ENCODE measurements at places on chromosomes 3 and 15.

- DNase-seq, result no peak
Measured at GRCh38 chr3:169809230-169809795, 3.4 kb upstream of the LRRIQ4 start.

- DNase-seq, result no peak
Measured at GRCh38 chr3:139128803-139129202, 84.1 kb upstream of the PRR23C start.

DNA sequence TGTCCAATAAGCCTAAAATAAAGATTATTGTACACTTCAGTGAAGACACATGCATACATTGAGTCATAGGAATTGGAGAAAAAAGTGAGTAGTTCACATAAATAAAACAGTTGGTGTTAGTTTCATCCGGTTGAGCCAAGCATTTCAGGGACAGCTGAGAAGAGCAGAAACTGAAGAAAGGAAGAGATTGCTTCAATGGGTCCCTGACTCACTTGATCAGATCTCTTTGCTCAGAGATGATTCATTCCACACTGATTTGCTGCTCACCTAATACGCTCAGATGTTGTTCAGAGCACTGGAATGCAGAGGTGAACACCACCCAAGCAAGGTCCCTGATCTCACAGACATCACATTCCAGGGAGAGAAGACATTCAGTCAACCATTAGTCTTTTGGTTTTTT, 93.7 kb downstream of the RAD18 start:
- no peak for DNase-seq

GRCh38 chr15:57156210-57156884, 220.0 kb upstream of the CGNL1 start:
- no peak for DNase-seq

- DNase-seq, result no peak
Measured at GRCh38 chr15:72331021-72331420, 11.1 kb upstream of the CELF6 start.

GRCh38 chr3:121821421-121822199, 13.2 kb downstream of the IQCB1 start:
- no peak for DNase-seq

- no peak for DNase-seq
Measured at GRCh38 chr3:168585544-168585943, 489.8 kb upstream of the GOLIM4 start.

DNA sequence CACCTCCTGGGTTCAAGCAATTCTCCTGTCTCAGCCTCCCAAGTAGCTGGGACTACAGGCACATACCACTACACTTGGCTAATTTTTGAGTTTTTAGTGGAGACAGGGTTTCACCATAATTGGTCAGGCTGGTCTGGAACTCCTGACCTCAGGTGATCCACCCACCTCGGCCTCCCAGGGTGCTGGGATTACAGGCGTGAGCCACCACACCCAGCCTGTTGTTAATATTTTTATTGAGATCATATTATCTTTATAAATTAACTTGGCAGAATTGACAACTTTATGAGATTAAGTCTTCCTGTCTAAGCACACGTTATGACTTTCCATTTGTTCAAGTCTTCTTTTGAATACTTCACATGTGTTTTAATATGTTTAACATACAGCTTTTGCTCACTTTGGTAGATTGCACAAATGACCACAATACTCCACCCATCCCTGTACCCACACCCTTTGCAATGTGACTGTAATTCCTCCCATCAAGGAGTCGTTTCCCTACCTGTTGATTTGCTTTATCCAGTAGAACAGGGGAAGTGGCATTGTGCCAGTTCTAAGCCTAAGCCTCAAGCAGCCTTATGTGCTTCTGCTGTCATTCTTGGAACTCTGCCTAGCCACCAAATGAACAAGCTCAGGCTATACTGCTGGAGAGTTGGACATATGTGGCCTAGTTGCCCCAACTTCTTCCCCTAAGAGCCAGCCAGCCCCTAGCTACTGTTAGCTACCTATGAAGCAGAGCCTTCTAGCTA, 8.2 kb downstream of the XYLB start:
- DNase-seq, result no peak

DNA sequence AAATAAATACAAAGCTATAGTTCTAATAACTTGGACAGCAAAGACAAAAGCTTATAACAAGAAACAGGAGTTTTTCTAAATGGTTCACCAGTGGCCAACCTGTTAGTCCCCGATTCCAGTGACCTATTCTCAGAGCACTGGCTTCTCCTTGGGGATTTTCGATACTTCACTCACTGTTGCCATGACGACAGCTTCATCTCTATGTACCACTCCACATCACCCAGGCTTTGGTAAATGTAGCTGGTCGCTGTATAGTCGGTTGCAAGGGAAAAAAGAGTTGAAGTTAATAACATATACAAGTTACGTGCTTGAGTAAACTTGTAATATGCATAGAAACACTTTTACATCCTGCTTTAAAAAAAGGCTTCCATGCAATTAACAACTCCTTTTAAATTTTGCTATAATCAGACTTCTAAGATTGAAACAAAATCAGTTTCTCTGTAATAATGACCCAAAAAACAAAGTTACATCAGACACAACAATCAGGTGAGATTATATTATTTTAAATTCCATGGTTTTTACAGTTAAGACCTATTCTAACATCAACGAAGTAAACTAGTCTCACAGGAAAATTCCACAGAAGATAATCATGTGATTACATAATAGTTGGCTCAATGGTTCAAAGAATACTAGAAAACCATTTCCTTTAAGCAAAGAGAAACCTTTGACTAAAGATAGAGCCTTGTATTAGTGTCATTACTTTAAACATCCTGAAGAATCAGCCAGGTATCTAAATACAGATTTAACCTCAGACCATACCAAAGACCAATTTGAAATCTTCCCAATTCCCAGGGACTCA, 2.9 kb downstream of the CCNL1 start:
- DNase-seq, result no peak

DNA sequence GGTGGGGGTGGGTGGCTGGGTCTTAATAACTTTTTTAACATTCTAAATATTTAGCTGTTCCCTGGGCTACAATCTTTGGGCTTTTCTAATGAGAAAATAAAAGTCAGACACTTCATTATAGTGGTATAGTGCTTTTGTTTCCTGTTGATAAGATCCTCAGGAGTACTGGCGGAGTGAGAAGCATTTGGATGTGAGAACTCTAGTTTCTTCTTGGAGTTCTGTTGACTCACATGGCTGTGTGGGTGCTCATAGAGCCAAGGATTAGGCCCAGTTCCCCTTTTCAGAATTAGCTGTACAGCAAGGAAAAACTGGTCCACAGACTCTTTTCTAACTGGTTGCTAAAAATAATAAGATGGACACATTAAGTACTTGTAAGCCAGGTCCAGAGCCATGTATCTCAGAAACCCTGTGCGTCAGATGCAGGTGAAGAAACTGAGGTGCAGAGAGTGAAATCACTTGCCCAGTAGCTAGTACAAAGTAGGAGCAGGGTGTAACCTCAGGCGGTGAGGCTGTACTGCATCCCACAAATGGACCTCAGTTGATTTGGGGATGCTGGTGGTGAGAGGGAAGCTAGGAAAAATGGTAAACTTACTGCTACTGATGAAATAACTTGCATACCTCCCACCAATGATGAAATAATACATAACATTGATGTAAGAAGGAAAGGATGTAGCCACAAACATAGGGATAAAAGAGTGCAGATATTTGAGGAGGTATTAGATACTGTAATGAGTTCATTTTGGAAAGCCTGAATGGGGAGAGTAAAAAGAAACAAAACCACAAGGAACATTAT, 2.3 kb downstream of the ITPR1 start:
- DNase-seq, result no peak

DNA sequence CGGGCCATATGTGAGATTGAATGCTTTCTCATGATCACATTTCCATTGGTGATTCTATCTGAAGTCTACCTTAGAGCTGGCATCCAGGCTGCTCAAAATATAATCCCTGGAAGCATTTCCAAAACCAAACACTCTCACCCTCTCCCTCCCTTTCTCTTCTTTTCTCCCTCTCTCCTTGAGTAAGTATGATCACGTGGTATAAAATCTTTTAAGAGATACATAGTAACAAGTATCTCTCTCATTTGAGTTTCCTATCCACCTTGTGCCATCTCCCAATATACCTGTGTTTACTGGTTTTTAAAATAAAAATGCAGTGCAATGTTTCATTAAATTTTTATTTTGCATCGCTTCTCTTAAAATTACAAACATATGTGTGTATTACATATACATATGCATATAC, 350.9 kb upstream of the KCNH8 start:
- no peak for DNase-seq

GRCh38 chr3:37545479-37545878, 316.2 kb upstream of the CTDSPL start:
- no peak for DNase-seq

GRCh38 chr3:138845181-138845601, 10.5 kb upstream of the PIK3CB start:
- no peak for DNase-seq

- DNase-seq, result no peak
Measured at GRCh38 chr3:187292181-187292580, 644 bp upstream of the MASP1 start.

- no peak for DNase-seq
Measured at GRCh38 chr15:84983711-84984110, 2.1 kb downstream of the PDE8A start.

GRCh38 chr15:69957175-69957574, 140.5 kb downstream of the TLE3 start:
- DNase-seq, result no peak

- no peak for DNase-seq
Measured at GRCh38 chr3:164364111-164364510, 714.2 kb downstream of the SI start.

DNA sequence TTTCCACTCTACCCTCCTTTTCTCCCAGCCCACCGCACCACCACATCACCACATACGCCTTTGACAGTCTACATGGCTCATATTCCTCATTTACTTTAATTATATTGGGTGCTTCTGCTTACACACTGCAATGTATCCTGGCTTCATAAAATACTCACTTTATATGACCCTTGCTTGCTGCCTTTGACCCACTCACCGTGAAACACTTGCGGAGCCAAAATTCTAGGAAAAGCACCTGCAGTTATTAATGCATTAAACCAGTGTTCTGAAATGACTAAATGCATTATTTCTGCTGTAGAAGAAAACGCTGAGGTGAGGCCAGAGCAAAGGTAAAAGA, 217.5 kb upstream of the ICE2 start:
- no peak for DNase-seq

- DNase-seq, result no peak
Measured at GRCh38 chr3:102000620-102001209, 151.4 kb downstream of the NFKBIZ start.

DNA sequence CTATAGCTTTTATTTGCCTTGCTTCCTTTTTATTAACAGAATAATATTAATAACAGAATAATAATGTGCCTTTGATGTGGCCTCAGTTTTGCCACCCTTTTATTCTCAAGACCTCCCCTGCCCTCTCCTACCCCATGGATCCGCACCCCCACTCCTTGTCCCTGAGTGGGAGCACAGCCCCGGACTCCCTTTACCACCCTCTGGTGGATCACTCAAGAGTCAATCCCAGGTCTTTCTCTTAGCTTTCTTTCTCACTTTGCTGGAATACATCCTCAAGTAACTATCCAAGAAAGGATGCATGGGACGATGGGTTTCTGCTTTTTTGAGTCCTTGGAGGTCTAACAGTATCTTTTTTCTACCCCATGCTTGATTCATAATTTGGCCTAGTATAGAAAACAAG, 63.4 kb downstream of the KLF13 start:
- no peak for DNase-seq

DNA sequence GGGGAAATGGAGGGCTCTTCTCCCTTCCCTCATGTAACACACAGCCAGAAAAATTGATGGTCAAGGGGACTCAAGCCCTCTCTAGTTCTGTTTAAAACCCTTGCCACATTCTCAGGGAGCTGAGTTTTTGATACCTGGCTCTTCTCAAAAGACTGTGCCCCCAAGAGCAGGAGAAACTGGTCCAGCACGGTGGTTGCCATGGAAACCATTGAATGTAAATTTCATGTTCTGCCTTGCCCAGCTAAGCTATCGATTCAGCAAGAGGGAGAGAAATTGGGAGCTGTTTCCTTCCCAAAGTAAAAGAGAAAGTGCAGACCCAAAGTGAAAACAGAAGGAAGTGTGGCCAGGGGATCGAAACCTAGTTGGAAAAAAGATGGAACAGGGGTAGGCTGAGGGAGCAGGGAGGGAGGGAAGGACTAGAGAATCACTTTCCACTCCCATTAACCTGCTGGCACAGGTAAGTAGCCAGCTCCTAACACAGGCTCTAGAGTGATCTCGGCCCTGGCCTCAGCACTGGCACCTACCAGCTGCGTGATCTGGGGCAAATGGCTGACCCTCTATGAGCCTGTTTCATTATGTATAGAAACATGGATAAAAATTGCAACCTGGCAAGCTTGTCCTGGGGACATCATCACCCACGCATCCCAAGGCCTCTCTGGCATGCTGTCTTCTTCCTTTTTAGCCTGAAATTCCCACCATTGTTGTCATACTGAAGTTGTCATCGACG, 140.9 kb downstream of the TPRA1 start:
- DNase-seq, result no peak

- DNase-seq, result no peak
Measured at GRCh38 chr3:155763870-155764463, 19.1 kb upstream of the PLCH1 start.

DNA sequence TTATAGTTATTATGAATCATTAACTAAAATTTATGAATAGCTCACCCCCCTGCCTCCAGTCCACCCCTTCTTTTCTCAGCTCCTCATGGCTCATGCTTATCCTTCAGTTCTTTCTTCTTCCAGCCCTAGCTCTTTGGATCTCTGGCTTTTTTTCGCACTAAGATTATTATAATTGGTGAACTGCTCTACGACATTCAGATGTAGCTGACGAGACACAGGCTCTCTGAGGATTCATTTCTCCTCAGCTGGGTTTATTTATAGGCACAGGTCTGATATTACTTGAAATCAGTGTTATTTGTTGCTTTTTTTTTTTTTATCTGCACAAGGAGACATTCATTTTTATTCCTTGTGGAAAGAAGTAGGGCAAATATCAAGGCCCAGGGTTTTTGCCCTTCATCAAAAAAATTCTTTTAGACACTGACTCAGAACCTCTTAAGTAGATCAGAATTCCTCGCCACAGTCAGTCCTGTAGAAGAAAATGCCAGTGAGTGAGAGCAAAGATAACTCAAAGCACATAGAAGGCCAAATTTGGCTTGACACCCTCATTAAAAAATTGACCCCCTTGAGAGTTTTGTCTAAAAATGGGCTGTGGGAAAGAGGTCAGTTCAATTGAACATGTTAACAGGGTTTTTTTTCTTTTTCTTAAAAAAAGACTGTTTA, 106.6 kb downstream of the MYH15 start:
- no peak for DNase-seq

DNA sequence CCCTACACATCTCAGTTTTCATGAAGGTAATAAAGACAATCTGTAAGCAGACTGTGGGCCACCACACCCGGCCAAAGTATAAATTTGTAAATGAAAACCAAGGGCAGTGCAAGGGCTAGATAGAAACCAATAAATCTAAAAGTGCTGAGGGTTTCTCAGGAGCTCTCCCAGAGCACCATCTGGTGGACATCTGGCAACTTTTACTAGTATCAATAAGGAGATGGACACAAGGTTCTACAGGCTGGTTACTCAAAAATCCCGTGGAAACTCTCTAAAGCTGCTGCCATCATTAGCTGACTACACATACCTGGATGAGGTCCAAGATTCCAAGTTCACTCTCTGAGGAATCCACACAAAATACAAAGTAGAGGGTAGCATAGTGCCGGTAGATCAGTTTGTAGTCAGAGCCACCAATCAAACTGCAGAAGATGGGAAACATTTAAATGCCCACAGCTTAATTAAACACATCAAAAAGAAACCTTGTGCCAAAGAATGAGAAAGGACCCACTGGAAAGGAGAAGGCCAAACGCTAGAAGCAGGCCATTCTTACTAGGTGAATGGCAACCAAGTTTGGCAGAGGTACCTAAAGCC, 5.5 kb downstream of the AP3S2 start:
- no peak for DNase-seq

- no peak for DNase-seq
Measured at GRCh38 chr15:48520376-48521155, 124.9 kb downstream of the FBN1 start.
